Activated CD4-positive, alpha-beta T cell treated with anti-CD3 and anti-CD28 coated beads, Interleukin-2, Interleukin-4, amounts not matched to agents 100 ng/mL and 50 ng/mL, durations not matched to agents 16 hours and 8 hours (primary cell): ENCODE measurements at places on chromosomes 12 and 14.
A peak's percentile ranks its signal among the peaks of the same experiment; 100 is the strongest.

DNA sequence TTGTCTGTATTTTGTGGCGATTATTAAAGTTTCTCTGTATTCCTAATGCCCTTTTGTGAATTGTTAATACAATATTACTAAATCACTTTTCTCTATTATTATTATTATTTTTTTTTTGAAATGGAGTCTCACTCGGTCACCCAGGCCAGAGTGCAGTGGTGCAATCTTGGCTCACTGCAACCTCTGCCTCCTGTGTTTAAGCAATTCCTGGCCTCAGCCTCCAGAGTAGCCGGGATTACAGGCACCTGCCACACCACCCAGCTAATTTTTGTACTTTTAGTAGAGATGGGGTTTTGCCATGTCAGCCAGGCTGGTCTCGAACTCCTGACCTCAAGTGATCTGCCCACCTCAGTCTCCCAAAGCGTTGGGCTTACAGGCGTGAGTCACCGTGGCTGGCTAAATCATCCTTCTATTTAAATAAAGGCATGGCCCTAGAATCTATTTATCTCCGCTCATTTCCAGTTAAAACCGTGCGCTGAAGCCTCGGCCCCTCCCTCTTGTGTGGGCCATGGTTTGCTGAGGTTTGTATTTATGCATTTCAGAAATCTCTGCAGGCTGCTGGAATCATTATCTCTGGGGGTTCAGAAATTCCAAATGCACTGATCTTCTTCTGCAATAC, 1136.4 kb upstream of the TMEM132C start:
- DNase-seq = no peak

DNA sequence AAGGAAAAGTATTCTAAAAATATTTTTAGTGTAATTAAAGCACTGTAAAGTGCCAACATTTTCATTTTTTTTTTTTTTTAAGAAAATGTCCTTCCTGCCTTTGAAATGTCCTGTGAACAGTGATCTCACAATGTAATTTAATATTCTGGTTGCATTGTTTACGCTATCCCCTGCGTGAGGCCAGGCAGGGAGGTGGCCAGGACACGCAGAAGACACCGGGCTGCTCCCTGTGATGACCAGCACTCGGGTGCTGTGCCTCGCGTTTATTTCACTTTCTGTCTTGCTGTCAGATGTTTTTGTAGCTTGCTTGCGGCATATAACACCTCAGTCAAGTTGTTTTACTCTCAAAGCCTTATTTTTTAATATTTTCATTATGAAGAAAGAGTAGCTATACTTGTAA, 18.5 kb downstream of the PIWIL1 start:
- DNase-seq = no peak

GRCh38 chr14:104425171-104425681, 154.3 kb upstream of the C14orf180 start:
- DNase-seq = no peak

GRCh38 chr12:86659985-86660384, 403.8 kb upstream of the MGAT4C start:
- DNase-seq = no peak

DNA sequence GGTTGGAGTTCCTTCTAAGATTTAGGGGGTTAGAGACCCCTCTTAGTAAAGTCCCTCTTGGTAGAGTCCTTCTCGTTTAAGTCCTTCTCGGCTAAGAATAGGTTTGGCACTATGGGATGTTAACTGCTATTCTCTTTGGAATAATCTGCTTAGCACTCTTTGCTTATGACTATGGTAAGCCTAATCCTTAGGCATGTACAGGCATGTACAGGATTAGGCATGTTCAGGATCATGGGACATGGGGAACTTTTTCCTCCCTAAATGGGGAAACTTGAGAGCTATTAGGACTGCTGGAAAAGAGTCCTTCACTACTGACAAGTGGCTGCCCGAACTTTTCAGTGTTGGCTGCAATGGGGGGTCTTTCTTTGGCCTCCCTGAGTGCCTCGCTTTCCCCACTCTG, 193.3 kb downstream of the TMEM117 start:
- DNase-seq = no peak

DNA sequence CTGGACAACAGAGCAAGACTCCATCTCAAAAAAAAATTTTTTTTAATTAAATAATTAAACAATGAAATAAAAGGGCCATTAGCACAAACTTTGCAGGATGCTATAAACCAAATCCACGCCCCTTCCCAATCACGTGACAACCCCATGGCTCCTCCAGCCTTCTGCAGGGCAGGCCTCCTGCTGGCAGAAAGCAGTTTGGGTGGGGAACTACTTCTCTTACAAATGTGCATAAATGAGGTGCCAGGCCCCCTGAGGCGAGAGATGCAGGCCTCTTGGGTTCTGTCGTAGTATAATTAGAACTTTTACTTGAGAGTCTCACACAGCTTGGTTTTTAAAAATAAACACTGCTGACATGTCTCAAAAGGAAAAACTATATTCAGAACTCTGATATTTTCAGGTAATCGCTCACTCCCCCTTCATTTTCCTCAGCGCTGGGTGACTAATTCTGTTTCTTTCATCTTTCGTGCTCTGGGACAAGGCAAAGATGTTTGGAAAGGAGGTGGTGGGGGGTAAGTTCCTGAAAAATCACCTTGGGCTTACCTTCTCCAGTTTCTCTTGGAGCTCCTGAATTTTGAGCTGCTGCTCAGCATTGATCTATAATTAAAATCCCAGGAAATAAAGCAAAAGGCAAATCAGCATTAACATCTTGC, 101.7 kb downstream of the CIT start:
- no peak for DNase-seq

DNA sequence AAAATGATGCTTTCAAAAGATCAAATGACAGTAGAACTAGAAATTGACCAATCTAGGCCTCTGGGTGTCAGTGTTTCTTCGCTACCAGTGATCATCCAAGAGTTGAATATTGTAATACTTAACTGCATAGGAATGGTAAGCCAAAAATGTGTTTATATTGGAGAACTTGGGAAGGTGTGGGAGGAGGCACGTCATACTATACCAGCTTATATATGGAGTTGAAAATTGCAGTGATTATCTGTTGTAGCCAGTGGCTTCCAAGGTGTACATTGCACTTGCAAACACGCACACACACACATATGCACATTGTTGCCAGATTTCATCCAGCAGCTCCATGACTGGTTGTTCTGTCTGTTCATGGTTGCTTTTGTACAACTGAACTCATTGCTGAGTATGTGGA, 36.1 kb downstream of the EID3 start:
- DNase-seq = no peak

GRCh38 chr14:24037658-24038037, 14.2 kb upstream of the CARMIL3 start:
- no peak for DNase-seq

DNA sequence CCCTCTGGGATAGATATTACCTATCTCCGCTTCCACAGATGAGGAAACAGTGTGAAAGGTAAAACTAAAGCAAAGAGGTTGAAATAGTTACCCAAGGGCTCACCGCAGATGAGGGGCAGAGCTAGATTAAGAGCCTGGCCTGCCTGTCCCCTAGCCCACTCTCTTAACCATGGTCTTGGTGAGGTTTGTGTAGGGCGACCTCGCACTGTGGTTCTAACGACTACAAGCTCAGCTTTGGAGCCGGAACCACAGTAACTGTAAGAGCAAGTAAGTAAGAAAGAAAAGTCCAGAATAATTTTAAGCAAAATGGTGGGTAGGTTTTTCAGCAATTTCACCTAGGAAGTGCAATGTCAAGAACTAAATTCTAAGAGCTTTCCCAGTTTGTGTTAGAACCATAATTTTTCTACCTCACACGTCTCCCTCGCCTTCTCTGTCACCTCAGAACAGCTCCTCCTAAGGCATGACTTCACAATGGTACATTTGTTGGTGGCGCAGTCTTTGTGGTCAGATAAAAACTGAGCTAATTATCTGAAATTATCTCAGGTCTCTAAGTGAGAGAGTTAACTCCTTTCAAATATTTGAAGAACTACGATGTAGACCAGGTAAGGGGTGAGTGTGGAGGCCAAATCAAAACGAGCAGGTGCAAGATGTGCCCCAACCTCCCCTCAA, 64.8 kb downstream of the DAD1 start:
- DNase-seq = no peak

DNA sequence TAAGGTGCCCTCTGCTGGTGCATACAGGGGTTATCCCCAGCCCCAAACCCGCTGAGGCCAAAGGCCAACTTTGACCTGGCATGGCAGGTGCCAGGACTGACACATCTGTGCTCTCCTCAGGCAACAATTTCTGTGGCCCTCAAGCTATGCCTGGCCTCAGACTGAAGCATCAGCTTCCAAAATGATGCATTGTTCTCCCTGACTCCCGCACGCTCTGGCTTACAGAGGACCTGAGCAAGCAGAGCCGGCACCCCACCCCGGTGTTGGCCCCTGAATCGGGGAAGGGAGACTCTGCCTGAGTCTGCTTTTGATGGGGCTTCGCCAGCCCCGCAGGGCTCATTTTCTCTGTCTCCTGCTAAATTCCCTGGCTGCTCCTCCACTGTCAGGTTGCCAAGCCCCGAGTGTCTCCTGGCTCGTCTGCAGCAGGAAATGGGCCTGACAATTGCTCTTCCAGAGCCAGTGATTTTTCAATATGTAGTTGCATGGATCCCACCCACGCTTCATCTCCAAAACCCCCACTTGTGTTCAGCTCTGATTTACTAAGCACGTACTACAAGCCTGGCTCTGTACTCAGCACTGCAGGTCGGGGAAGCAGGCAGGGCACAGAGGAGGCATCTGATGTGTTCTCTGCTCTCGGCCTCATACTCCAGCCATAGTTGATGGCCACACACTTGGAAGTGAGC, 126.1 kb downstream of the SLC38A6 start:
- no peak for DNase-seq

GRCh38 chr12:121038861-121039668, at the start of gene OASL:
TSS of gene OASL (minus strand) at chr12:121039246. CDS start at chr12:121038971, 275 bp downstream.
- DNase-seq = peak; percentile 67
